ENCODE measurements at places on chromosomes 4 and X.

DNA sequence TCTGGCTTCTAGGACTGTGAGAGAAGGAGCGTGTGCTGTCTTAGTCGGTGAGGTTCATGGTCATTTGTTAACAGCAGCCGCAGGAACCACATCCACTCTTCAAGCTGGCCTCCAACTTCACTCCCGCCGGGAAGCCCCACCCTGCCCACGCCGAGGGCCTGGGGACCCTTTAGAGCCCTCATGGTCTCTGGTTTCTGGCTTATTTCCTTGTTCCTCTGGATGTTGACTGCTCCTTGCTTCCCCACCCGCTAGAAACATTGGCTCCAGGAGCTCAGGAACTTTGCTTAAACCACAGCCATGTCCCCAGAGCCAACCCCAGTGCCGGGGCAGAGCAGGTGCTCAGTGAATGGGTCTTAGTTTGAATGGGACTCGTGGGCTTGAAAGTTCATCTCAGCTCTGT lies 40.8 kb downstream of the HTRA3 start:
- no peak for DNase-seq

DNA sequence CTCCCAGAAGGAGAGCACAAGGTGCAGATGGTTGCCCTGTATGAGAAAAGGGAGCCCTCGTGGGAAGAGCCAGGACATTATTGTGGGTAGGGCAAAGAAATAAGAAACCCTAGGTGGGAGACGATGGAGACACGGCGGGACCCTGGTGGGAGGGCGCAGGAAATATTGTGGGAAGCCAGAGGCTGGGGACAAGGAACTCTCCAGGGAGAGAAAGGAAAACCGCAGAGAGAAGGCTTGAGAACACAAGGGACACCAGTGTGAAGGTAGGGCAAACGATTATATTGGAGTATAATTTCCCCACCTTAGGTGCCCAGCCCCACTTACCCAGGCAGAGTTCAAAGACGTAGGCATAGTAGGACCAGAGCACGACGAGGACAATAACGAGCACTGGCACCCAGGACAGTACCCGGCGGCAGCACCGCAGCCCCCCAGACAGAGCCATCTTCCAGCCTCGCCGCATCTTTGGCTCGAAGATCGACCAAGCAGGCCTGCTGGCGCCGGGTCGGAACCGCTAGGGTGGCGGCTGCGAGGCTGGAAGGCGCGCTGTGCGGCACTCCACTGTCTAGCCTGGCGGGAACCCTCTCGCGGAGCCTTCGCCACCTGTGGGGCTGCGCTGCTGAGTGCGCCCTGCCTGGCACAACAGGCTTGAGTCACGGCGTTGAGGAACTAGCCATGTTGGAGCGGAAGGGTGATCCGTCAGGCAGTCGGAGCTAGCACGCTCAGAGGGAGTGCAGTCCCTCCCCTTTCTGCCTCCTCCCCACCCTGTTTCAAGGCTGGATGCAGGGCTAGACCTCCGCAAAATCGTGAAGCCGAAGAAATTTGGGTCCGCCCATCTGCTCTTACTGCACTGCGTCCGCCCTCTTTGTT lies at the start of gene ZDHHC15:
TSS of gene ZDHHC15 (minus strand) at position 473 of the 867 bp plus-strand sequence. CDS start at position 460, 13 bp downstream.
- DNase-seq = peak; percentile 35

DNA sequence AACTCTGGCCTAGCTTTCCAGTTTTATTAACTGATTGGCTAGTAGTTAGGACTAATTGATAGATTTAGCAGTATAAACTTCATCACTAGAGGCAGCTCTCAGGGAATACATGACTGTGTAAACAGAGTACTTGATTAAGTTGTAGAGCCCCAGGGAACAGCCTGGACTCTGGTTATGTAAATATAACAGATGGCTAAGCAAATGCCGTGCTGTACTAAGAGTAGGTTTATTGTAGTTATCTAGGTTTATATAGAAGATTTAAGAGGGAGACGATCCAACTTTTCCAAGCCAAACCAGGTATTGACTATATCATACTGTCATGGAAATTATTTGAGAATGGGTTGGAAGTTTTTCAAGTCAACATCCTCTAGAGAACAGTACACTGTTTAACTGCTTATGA lies 463.4 kb upstream of the GRID2 start:
- no peak for DNase-seq

GRCh38 chr4:133801883-133802282 lies 399.7 kb downstream of the PABPC4L start:
- peak; percentile 16 for DNase-seq

- no peak for DNase-seq
Measured at GRCh38 chrX:149521438-149521837, 16.3 kb upstream of the IDS start.

GRCh38 chrX:16465081-16465876 lies 184.7 kb upstream of the S100G start:
- peak; percentile 39 for DNase-seq

- DNase-seq = peak; percentile 39
Measured at GRCh38 chr4:133808151-133808550, 393.4 kb downstream of the PABPC4L start.

- DNase-seq = no peak
Measured at GRCh38 chr4:56874923-56875322, 32.8 kb upstream of the REST start.

- no peak for DNase-seq
Measured at GRCh38 chrX:107861056-107861455, 35.4 kb downstream of the MID2 start.

All from astrocyte of the spinal cord (primary cell).